ENCODE measurements at places on chromosomes 7 and 10.
A peak's percentile ranks its signal among the peaks of the same experiment; 100 is the strongest.

DNA sequence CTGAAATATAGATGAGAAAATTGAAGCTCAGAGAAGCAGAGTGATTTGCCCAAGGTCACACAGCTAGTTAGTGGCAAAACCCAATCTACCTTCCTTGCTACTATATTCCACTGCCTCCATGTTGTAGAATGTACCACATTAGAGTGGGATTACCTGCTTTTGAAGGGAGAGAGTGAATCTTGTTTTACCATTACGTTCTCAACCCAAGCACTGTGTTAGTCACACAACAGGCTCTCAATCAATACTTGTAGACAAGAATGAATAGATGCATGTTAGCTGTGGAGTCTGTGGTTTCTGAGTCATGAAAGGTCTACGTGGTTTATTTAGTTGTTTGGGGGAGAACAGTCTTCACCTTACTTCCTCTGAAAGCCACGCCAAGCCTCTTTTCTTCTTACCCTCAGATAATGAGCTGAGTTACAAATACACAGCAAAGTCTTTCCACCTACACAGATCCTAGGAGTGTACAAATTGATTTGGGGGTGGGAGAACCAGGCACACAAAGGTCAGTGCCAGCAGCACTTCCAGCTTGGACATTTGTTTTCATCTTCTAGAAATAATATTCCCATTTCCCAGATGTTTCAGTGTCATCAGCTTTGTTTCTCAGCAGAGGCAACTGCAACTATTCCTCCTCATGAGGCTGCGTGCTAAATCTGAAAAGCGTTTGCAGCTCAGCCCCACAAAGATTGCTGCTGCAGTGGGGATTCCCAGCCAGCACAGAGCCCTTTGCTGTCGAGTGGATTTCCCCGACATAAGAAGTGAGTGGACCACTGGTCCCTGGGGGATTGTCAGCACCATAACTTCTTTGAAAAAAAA lies 71.5 kb upstream of the ADO start:
- peak; percentile 94 for DNase-seq

DNA sequence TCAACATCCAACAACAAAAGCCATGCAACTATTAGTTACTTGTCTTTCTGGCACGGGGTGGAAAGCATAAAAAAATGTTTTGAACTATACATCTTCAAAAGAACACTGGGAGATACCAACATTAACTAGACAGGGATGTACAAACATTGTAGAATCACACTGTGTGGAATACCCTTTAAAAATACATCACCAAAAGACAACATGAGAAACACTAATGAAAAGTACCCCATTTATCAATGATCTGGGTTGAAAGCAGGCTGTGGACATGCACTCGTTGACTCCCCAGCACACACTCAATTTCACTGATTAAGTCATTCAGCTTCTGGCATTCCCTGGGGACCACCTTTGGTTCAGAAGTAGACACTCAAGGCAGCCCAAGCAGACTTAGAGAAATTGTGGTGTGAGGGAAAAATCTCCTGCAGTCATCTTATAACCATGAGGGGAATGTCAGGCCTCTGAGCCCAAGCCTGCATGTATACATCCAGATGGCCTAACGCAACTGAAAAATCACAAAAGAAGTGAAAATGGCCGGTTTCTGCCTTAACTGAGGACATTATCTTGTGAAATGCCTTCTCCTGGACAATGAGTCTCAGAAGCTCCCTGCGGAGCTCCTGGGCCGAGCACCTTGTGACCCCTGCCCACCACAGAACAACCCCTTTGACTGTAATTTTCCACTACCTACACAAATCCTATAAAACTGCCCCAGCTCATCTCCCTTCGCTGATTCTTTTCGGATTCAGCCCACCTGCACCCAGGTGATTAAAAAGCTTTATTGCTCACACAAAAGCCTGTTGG lies 53.0 kb downstream of the CACUL1 start:
- no peak for DNase-seq

DNA sequence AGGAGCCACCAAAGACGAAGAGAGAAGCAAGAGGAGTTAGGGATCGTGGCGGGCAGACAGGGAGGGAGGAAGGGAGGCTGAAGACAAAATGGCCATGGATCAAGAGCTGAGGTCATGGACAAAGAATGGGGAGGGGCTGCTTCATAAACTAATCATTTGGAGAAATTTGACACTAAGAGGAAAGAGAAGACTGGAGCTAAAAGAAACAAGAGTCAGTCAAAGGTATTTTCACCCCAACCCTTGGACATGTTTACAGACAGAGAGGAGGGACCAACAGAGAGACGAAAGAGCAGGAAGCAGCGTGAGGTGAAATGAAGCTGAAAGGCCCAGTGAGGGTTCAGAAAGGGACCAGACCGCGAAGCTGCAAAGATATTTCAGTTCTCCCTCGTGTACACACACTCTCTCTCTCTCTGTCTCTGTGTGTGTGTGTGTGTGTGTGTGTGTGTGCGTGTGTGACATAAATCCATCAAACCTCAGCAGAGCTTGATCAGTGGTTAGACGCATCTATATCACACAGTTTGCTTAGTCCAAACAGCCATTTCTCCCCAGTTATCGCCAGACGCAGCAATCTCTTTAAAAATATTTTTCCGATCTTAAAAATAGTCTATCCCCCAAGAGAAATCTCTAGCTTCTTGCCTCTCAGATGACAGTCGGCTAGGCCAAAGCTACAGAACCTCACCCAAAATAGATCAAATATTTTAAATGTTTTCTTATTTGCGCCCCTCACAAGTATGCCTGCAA lies 12.5 kb upstream of the CALD1 start:
- DNase-seq: no peak

DNA sequence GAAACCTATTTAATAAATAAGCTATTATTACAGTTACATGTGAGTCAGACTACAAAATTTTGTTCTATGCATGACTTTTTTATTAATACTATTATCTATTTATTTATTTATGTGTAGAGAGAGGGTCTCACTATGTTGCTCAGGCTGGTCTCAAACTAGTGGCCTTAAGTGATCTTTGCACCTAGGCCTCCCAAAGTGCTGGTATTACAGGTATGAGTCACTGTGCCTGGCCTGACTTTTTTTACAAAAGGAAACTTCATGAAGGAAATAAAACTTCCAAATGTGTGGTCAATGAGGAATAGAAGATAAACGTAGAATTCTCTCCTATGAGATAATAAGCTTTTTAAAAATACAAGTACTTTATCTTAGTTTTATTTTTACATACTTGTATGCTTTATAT lies 19.0 kb downstream of the COL28A1 start:
- DNase-seq: no peak

DNA sequence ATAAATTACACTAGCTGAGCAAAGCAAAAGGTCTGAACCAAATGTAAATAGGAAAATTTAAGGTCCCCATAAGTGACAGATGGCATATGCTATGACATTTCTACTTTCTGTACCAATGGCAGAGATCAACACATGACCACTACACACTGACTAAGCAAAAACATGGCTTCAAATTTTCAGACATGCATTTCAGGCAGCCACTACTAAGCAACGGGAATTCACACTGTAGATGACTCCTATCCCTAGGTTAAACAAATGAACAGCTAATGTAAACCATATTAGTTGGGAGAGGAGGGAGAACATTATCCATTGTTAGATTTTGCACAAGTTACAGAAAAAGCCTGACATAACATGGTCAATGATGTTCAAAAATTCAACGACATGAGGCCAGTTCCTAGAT lies 11.4 kb upstream of the KIF20B start:
- no peak for DNase-seq

All from activated CD4-positive, alpha-beta T cell treated with anti-CD3 and anti-CD28 coated beads, Interleukin-2, amount 50 U/mL, for 16 hours (primary cell).